ENCODE measurements at places on chromosomes 1 and 21.
A peak's percentile ranks its signal among the peaks of the same experiment; 100 is the strongest.

DNA sequence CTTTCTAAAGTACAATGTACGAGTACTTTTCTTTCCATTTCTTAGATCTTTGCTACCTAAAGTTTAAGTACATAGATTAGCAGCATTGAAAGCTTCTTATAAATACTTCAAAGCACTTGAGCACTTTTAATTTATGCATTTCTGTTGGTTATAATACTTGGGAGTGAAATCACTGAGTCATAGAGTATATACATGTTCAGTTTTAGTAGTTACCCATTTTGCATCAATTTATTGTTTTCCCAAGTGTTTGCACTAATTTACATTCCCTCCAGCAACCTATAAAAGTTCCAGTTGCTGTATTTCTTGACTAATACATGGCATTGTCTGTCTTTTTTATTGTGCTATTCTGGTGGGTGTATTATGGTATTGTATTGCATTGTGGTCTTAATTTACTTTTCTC is 20.3 kb downstream of the PRKAA2 start:
- no peak overlapping the region for H3K4me3 ChIP-seq
- no peak for DNase-seq
- H3K4me1 ChIP-seq = no peaks in the 10 kb centered on the region

DNA sequence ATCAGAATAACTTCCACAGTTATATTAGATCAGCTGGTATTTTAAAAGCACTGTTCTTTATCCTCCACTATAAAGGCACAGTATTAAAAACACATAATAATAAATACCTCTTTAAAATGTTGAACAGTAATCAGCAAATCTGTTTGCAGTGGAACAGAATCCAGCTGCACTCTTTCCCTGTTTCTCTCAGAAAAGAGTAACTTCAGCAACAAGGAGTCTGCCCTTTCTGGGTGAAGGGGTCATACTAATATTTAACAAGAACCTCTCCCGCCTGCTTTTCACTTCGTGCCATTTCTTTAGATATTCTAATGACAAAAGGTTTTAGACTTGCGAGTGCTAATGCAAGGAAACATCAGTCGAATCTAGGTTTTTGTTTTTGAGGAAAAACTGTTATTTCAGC is 194.2 kb upstream of the FMN2 start:
- H3K4me3 ChIP-seq = no peak overlapping the region
- H3K27ac ChIP-seq = no peak overlapping the region
- H3K36me3 ChIP-seq = no peaks in the 10 kb centered on the region
- peaks cover 5% of the 10 kb centered on the region for H3K4me1 ChIP-seq

- H3K27ac ChIP-seq = no peak overlapping the region
- H3K4me1 ChIP-seq = no peaks in the 10 kb centered on the region
- H3K4me3 ChIP-seq = no peak overlapping the region
- no peaks in the 10 kb centered on the region for H3K36me3 ChIP-seq
Measured at GRCh38 chr1:244636488-244637259, 16.3 kb upstream of the DESI2 start.

- no peaks in the 10 kb centered on the region for H3K4me1 ChIP-seq
- no peak overlapping the region for H3K4me3 ChIP-seq
- DNase-seq = no peak
Measured at GRCh38 chr1:182702826-182703524, 18.6 kb upstream of the RGS8 start.

DNA sequence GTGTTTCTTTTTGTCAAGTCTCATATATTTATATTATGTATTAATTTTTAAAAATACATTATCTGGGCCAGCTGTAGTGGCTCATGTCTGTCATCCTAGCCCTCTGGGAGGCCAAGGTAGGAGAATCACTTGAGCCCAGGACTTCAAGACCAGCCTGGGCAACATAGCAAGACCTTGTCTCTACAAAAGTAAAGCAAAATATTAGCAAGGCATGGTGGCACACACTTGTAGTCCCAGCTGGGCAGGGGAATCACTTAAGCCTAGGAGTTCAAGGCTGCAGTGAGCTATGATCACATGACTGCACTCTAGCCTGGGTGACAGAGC is 189.1 kb downstream of the SMYD3 start:
- no peaks in the 10 kb centered on the region for H3K27me3 ChIP-seq
- no peak overlapping the region for H3K27ac ChIP-seq
- no peak for DNase-seq
- no peaks in the 10 kb centered on the region for H3K36me3 ChIP-seq
- no peak overlapping the region for H3K4me3 ChIP-seq

GRCh38 chr21:37383086-37383485 is 16.5 kb downstream of the DYRK1A start:
- DNase-seq = no peak
- no peak overlapping the region for H3K4me3 ChIP-seq
- peaks cover 82% of the 10 kb centered on the region for H3K4me1 ChIP-seq
- peak overlapping the region; percentile 26 for H3K27ac ChIP-seq

- no peak overlapping the region for H3K27ac ChIP-seq
- no peak for DNase-seq
- H3K4me1 ChIP-seq = no peaks in the 10 kb centered on the region
Measured at GRCh38 chr1:87268111-87268510, 60.6 kb upstream of the LMO4 start.

GRCh38 chr1:58898739-58899586 is 115.1 kb upstream of the JUN start:
- peaks cover 16% of the 10 kb centered on the region for H3K4me1 ChIP-seq
- DNase-seq = no peak
- peaks cover 5% of the 10 kb centered on the region for H3K27me3 ChIP-seq
- H3K4me3 ChIP-seq = no peak overlapping the region

GRCh38 chr1:93501829-93502369 is 54.0 kb downstream of the FNBP1L start:
- H3K36me3 ChIP-seq = no peaks in the 10 kb centered on the region
- no peak for DNase-seq
- no peak overlapping the region for H3K27ac ChIP-seq
- H3K27me3 ChIP-seq = no peaks in the 10 kb centered on the region
- no peak overlapping the region for H3K4me3 ChIP-seq

GRCh38 chr1:94792473-94793295 is 27.5 kb upstream of the SLC44A3 start:
- H3K27me3 ChIP-seq = no peaks in the 10 kb centered on the region
- peaks cover 10% of the 10 kb centered on the region for H3K4me1 ChIP-seq
- no peak overlapping the region for H3K4me3 ChIP-seq

GRCh38 chr1:216832192-216832591 is 109.0 kb upstream of the ESRRG start:
- H3K4me3 ChIP-seq = no peak overlapping the region
- H3K27me3 ChIP-seq = no peaks in the 10 kb centered on the region
- H3K4me1 ChIP-seq = no peaks in the 10 kb centered on the region
- no peak for DNase-seq
- peaks cover 2% of the 10 kb centered on the region for H3K36me3 ChIP-seq
- H3K27ac ChIP-seq = no peak overlapping the region

GRCh38 chr1:245590726-245591125 is 435.9 kb downstream of the KIF26B start:
- no peak for DNase-seq
- no peaks in the 10 kb centered on the region for H3K27me3 ChIP-seq
- no peaks in the 10 kb centered on the region for H3K4me1 ChIP-seq
- no peak overlapping the region for H3K4me3 ChIP-seq

DNA sequence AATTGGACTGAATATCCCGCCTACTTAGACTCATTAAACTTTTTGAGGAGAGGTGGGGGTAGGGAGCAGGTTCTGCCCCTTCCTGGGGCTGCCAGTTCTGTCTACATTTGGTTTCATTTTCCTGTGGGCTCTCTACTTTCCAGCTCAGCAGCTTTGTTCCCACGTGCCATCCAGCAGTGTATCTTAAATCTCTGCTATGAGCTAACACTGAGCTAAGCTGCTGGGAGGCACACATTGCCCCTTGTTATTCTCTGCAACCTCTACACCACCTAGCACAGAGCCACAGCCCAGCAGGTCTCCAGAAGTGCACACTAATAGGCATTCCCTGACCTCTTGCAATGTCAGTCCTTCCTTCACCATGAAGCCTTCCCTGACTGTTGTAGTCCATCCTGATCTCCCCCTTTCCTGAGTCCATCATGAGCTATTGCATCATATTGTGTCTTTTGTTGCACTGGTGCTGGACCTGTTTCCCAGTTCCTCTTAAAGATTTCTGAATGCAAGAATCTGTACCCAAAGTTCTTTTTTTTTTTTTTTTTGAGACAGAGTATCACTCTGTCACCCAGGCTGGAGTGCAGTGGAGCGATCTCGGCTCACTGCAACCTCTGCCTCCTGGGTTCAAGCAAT is 28.7 kb upstream of the NRDC start:
- H3K4me1 ChIP-seq = peaks cover 10% of the 10 kb centered on the region
- H3K4me3 ChIP-seq = no peak overlapping the region
- H3K27ac ChIP-seq = peak overlapping the region; percentile 2
- H3K36me3 ChIP-seq = peaks cover 2% of the 10 kb centered on the region
- no peak for DNase-seq
- peaks cover 6% of the 10 kb centered on the region for H3K27me3 ChIP-seq

DNA sequence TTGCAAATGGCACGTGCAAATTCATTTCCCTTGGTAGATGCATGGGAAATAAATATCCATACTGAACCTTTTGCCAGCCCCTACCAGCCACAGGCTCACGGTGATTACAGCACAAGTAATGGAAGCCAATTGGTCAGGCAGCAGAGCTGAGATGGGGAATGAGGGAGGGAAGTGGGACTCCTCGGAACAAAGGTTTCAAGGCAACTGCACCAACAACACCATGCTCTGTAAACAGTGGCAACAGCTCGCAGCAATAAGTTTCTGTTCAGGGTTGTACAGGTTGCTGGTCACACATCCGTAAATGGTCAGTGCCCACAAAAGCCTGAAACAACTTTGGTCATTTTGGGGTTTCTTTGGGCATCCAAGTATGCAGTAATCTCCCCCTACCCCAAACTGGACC is 62.7 kb upstream of the LPGAT1 start:
- H3K4me3 ChIP-seq = no peak overlapping the region
- H3K27me3 ChIP-seq = peaks cover under 1% of the 10 kb centered on the region
- no peaks in the 10 kb centered on the region for H3K36me3 ChIP-seq
- DNase-seq = no peak

GRCh38 chr1:19435181-19435580 is 50.2 kb downstream of the CAPZB start:
- H3K36me3 ChIP-seq = peaks cover 5% of the 10 kb centered on the region
- peak overlapping the region; percentile 97 for H3K27ac ChIP-seq
- peaks cover 95% of the 10 kb centered on the region for H3K4me1 ChIP-seq

DNA sequence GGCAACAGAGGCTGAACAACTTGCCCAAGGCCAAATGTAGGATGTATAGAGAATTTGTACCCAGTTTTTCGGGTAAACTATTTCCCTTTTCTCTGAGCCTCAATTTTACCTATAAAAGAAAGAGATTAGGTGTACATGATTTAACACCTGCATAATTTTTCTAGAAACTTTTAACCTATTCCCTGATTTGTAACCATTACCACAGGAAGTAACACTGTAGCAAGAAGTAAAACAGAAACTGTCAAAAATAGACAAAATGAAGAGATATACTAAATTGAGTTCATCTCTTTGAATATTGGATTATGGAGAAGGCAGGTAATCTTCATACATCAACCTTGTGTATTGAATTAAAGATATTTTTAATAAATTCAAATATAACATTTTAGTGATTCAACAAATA is 136.2 kb downstream of the ZC3H11B start:
- H3K27me3 ChIP-seq = no peaks in the 10 kb centered on the region
- H3K36me3 ChIP-seq = no peaks in the 10 kb centered on the region
- H3K27ac ChIP-seq = no peak overlapping the region
- DNase-seq = no peak

DNA sequence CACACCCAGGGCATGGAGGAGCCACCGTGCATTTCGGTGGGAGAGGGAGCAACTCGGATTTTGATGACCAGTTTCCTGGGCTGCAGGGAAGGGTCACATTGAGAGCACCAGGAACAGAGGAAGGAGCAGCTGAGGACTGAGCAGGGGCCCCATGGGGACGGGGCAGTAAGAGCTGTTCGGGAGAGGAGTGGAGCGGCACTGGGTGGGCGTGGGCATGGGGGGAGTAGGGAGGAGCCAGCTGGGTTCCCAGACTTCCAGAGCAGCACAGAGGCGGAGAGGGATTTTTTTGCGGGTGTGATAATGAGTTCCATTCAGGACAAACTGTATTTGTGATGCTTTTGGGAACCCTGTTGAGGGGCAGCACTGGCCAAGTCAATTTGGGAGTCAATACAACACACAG is 17.4 kb upstream of the GPR153 start:
- H3K4me1 ChIP-seq = no peaks in the 10 kb centered on the region

- H3K36me3 ChIP-seq = peaks cover 2% of the 10 kb centered on the region
- no peak within 1 kb of the TSS for H3K27ac ChIP-seq
- H3K4me3 ChIP-seq = peak within 1 kb of the TSS; percentile 84
- peaks cover 42% of the 10 kb centered on the region for H3K4me1 ChIP-seq
- H3K27me3 ChIP-seq = peaks cover 8% of the 10 kb centered on the region
- DNase-seq = peak; percentile 78
Measured at GRCh38 chr1:231040019-231040799, at the start of gene FAM89A. FAM89A (minus strand) TSS chr1:231040254; CDS start chr1:231040211, 43 bp downstream.

DNA sequence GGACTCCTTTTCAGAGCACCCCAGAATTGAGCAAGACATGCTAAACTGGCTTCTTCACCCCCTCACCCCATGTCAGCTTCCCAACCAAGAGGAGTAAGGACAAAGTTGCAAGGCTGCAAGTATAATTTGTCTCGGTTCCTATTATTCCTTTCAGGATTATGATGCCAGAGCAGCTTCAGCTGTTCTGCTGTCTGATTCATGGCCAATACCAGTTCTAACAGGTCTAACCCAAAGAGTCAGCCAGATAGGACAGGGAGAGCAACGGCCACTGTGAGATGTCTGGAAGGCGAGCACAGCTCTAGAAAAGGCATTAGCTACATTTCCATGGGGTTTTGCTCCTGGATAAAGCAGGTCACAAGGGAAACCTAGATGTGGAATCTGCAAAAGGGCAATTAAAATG is 53.3 kb upstream of the HOOK1 start:
- peaks cover 7% of the 10 kb centered on the region for H3K4me1 ChIP-seq
- no peaks in the 10 kb centered on the region for H3K36me3 ChIP-seq
- no peak for DNase-seq
- no peak overlapping the region for H3K4me3 ChIP-seq
- no peaks in the 10 kb centered on the region for H3K27me3 ChIP-seq

GRCh38 chr1:23211955-23212354 is 5.3 kb downstream of the HTR1D start:
- peaks cover 48% of the 10 kb centered on the region for H3K27me3 ChIP-seq
- DNase-seq = no peak
- no peaks in the 10 kb centered on the region for H3K4me1 ChIP-seq
- no peak overlapping the region for H3K4me3 ChIP-seq

DNA sequence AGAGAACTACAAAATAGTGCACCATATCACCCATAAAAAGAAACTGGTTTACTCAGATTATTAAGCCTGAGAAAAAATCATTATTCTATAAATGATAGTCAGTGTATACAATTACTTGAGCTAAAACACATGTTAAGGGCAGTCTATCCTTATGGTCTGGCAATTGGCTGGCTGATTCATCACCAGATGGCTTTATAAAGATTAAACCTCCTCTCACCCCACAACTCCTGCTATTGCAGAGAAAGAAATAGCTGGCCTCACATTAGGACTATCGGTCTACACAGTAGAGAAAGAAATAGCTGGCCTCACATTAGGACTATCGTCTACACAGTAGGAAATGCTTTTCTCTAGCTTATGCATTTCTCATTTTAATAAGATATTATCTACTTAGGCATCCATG is 21.2 kb downstream of the CEP170 start:
- DNase-seq = no peak
- H3K4me1 ChIP-seq = peaks cover 12% of the 10 kb centered on the region
- H3K36me3 ChIP-seq = peaks cover 21% of the 10 kb centered on the region
- no peaks in the 10 kb centered on the region for H3K27me3 ChIP-seq
- no peak overlapping the region for H3K27ac ChIP-seq

- no peaks in the 10 kb centered on the region for H3K27me3 ChIP-seq
- no peak overlapping the region for H3K4me3 ChIP-seq
- H3K36me3 ChIP-seq = no peaks in the 10 kb centered on the region
- H3K27ac ChIP-seq = no peak overlapping the region
- DNase-seq = peak; percentile 24
Measured at GRCh38 chr21:30434033-30434631, 4.1 kb downstream of the KRTAP13-4 start.

Data from activated T-cell treated with anti-CD3 and anti-CD28 coated beads, Interleukin-2, amount 50 U/mL, for 72 hours (primary cell).